Stimulated activated CD4-positive, alpha-beta T cell treated with anti-CD3 and anti-CD28 coated beads, TNF-alpha, amount 100 ng/mL, for 4 hours (primary cell): ENCODE measurements at places on chromosomes 6 and 20.

- no peak for DNase-seq
These were observed 14.7 kb downstream of the ENPP3 start for GRCh38 chr6:131651782-131652181.

DNA sequence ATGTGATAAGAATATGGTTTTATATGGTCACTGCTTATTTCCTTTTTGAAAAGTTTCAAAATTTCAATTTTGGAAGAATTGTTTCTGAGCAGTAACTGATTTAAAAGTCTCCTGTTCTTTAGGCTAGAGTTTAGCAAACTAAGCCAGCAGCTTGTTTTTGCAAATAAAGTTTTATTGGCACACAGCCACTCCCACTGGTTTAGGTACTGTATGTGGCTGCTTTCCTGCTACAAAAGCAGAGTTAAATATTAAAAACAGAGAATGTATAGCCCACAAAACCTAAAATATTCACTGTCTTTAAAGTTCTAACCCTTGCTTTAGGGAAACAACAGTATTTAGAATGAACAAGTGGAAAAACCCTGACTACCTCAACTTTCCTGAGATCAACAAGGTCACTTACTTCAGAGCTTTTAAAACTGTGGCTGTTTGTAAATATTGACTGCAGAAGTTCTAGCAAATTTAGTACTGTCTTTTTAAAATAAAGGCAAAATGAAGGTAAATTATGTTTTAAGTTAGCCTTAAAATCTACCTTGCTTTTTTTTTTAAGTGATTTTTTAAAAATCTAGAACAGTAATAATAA, 104.1 kb downstream of the B3GAT2 start:
- no peak for DNase-seq

GRCh38 chr6:136644597-136644952, 94.4 kb upstream of the MAP7 start:
- DNase-seq: no peak

DNA sequence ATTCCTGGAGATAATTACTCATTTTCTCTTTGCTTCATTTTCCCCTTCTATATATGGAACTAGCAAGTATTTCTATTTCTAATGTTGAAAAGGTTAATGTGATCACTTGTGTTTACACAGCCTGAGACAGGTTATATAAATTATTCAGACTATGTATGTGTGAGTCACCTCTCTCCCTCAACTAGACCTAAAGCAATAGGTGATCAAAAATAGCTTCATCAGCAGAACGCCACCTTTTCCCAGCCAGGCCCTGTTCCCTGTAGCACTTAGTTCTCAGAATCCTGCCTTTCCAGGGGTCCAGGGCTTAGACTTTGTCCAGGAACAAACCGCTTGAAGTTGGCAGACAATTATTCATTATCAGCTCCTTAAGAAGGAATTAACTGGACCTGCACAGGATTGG, 125.3 kb upstream of the EXOC2 start:
- DNase-seq: no peak

GRCh38 chr6:143696664-143697000, 18.9 kb downstream of the PHACTR2 start:
- DNase-seq: no peak

DNA sequence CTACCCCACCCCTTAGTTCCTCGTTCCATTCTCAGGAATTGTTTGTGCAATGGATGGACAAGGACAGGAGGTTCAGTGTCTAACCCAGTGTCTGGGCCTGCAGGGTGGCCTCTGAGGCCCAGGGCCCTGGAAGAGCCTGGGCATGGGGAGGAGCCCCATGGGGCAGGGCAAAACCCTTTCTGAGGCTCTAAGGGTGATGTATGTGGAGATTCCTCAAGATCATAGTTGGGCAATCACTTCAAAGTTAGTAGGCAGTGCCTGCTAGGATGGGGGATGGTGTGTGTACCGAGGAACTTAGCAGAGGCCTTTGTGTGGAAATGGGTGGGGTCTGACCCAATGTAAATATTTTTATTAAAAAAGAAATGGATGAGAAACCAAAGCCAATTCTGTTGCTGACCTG, 6.7 kb upstream of the C2 start:
- DNase-seq: no peak

- DNase-seq: no peak
These were observed 27.7 kb downstream of the KCNS1 start for GRCh38 chr20:45073221-45073620.

GRCh38 chr20:56776345-56776744, 147.2 kb downstream of the TFAP2C start:
- no peak for DNase-seq

DNA sequence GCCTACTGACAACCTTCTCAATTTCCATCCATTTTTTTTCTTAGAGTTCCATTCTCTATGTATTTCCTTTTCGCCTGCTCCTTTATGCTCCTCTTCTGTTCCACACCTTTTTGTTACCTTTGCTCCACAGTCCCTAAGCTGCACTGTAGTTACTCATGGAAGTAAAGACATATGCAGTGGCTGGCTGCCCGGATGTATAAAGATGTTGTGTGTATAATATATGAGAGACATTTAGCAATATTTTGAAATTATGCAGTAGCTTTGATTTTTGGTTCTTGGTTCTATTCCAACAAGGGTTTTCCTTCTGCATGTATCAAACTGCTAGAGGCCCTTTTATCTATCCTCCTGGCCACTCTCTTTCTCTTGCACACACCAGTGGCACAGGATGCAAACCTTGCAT, 234.9 kb downstream of the DOK5 start:
- DNase-seq: no peak

DNA sequence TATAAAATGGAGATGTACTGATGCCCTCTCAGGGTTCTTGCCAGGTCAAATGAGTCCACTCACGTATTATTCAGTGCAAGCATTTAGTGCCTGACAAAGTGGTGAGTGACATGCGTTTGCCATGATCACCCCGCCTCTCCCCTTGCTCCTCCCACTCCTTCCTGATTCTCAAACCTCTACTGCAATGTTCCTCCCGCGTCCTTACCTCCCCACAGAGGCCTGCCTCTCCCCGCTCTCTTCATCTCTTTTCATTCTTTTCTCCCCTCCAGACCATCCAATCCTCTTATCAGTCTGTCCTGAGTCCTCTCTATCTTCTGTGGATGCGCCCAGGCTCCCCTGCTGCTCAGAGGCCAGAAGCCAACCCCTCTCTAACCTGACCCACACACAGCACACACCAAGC, 40.7 kb downstream of the KCNK5 start:
- DNase-seq: no peak

GRCh38 chr20:396619-397431, 11.3 kb upstream of the RBCK1 start:
- DNase-seq: no peak

DNA sequence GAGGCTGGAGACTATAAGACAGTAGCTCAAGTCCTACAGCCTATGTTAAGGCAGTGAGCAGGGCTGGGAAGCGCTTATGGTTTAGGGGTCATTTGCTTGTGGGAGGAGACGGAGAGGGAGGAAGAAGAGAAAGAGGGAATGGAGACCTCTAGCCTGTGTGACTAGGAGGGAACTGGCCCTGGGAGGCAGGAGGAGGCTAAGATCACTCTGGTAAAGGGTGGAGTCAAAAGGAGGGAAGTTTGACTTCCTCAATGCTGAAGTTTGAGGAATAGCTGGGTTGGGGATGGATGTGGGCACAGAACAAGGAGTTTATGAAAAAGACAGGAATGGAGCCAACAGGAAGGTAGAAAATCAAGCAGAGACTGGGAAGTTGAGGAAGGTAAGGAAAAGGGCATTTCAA, 6.4 kb upstream of the BACH2 start:
- no peak for DNase-seq

DNA sequence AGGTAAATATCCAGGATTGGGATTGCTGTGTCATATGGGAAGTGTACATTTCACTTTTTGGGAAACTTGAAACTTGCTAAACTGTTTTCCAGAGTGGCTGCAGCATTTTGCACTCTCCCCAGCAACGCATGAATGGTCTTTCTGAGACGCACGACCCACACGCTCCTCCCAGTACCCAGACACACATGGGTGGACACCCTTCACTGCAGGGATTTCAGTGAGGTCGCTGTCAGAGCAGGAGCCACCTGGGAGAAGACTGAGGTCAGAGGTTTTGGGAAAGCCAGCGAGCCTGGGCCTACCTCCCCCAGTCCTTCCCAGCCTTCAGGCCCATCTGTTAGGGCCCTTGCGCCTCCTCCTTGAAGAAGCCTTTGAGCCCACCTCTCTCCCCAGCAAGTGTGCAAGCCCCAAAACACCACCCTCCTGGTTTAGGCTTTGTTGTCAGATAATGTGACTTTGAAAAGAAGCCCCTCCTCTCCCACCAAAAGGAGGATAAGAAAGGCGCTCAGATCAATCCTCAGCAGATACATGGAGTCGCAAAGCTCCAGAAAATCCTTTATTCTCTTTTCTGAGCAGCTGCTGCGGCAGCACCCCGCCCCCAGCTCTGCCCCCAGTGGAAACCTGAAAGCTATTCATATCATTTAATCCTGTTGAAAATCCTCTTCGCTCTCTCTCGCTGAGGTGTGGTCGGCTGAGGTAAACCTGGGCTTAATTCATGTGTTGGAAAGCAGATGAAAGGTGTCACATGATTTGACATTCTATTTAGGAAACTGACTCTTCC, 12.7 kb upstream of the JAG1 start:
- DNase-seq: no peak

GRCh38 chr6:161265975-161266374, 7.9 kb downstream of the AGPAT4 start:
- DNase-seq: no peak

- no peak for DNase-seq
These were observed 92.7 kb upstream of the SIRPA start for GRCh38 chr20:1802385-1803060.

DNA sequence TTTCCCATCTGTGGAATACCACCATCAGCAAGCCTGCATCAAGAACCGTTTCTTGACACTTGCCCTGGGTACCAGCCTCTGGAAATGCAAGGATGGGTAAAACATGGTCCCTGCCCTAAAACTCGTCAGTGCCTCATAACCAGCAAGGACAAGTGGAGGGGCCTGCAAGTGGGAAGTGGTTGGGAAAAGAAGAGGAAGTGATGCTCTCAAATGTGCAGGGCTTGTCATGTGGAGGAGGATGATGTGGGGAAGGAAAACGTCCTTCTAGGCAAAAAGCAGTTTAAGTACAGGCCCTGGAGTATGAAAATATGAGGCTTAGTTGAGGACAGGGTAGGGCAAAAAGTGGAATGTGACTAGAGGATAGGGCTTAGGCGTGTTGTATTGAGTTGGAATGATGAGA, 19.0 kb downstream of the RREB1 start:
- DNase-seq: no peak

DNA sequence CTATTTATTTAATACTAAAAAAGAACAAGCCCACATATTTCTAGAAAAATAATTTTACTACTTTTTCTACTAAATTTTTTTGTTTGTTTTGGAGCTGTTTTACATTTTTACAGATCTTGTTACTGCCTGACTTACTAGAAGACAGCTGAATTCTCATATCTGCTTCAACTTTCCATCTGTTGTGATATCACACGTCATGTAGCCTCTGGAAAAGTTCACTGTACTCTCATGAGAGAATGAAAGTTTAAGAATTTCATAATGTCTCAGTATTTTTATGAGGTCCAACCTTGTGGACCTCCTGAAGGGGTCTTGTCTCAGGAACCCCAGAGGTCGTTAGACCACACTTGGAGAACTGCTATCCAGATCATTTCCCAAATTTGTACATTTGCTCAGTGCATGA, 81.7 kb upstream of the MTHFD1L start:
- no peak for DNase-seq

GRCh38 chr20:34189572-34190163, 51.6 kb upstream of the ASIP start:
- DNase-seq: no peak

- DNase-seq: no peak
These were observed 17.4 kb downstream of the SIRPA start for GRCh38 chr20:1912646-1913045.

DNA sequence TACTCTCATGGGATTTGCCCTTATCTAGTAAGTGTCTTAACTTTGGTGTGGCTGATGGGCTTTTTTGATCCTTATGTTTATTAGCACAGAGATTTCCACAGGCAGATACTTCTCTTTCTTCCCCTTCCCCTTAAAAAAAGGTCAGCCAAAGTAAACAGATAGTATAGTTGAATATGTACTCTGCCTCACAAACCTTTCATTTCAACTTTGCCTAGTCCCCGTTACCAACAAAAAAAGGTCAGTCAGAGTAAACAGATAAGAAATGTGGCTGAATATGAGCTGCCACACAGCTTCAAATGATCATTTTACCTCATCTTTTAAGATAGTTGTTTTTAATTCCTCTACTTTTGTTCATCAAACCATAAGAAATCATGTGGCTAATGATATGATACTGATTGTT, 34.1 kb upstream of the SLC35D3 start:
- no peak for DNase-seq

DNA sequence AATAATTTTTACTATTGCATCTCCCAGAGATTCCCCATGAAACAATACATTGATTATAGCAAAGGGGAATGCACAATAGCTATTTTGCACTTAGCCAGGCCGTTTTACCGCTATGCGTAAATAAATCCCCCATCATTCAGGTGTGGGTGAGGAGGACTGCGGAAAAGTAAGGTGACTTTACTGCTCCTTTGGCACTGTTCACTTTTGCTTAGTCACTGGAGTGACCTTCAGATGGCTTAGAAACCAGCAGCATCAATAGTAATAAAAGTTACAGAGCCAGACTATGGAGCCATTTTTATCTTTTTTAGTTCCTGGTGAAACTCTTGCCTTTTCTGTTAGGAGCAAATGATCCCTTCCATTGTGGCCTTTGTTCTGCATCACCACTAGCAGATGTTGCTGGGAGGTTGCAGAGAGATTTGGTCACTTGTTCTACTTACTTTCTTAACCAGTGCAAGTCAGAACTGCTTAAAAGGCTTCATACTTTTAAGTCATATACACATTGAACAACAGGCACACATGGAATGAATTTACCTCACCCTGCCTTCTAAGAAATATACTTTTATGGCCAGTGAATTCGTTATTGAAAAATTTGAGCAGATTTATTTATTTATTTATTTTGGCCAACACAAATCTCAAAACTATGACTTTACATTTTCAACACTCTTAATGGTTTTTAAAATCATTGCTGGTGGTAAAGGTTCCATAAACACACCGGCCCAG, 12.1 kb upstream of the BTBD3 start:
- DNase-seq: no peak

- no peak for DNase-seq
These were observed 77.1 kb downstream of the SOD2 start for GRCh38 chr6:159615918-159616317.

GRCh38 chr6:145415616-145416015, 319.7 kb downstream of the EPM2A start:
- no peak for DNase-seq

- DNase-seq: no peak
These were observed 5.2 kb upstream of the SLCO4A1 start for GRCh38 chr20:62637110-62637509.

DNA sequence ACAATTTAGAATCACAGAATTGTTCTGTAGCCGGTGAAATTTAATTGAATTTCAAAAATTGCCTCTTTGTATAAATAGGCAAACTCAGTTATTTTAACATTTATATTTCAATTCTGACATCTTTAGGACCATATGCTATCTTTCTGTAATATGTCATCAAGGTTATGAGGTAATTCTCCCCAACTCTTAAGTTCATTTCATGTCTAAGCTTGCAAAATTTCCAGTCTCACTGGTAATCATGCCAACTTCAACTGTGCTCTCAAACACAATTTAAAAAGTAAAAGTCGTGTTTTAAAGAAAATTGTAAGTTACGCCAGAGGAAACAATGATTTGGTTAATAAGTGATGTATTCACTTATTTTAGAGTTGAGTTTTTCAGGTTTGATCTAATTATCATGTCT, 1.4 kb downstream of the NCOA7 start:
- DNase-seq: no peak
